ENCODE measurements at places on chromosomes 4 and X. TPM values are rescaled to one million over a fixed set of nuclear protein-coding genes. Genes with fewer than 3 reads are reported as not detected.

Gene NPNT
- 112 TPM for total RNA-seq

Gene DRD5
- total RNA-seq, result 0.09 TPM

Gene CLDN22
- total RNA-seq, result not detected

Gene DMRTC1
- not detected for total RNA-seq

Gene DCHS2
- 22.9 TPM for total RNA-seq

Gene OPRPN
- total RNA-seq, result not detected

Gene ASB12
- total RNA-seq, result 9.5 TPM

Gene S100P
- 2.1 TPM for total RNA-seq

Gene NDST4
- 1.6 TPM for total RNA-seq

Gene PDCL2
- total RNA-seq, result not detected

Gene MEPE
- total RNA-seq, result not detected

Gene RADX
- 2.3 TPM for total RNA-seq

Gene ETDB
- not detected for total RNA-seq

Gene TIGD4
- total RNA-seq, result 4.4 TPM

Gene HPRT1
- total RNA-seq, result 9.4 TPM

Gene RBMX2
- 28.1 TPM for total RNA-seq

Gene STK32B
- total RNA-seq, result 3.8 TPM

Gene SLC34A2
- 0.04 TPM for total RNA-seq

Gene WAS
- 2.1 TPM for total RNA-seq

Gene SPACA5
- total RNA-seq, result not detected

Gene GPRASP3
- total RNA-seq, result 5.2 TPM

DNA sequence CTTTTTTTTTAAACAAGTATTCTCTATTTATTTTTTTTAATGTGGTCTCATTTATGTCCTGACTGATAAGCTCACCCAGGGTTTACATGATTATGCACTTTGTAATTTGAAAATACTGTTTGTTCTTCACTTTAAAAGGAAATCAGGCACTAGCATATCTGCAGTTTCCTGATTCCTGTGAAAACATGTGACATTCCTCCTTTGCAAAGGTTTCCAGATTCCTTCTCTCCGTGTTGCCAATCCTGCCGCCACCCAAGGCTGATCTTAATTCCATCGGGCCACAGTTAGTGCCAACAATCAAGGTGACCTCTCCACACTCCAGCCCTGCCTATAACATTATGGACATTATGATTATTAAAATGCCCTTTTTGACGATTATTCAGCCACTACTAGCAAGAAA lies 225.4 kb downstream of the PCDH7 start:
- DNase-seq, result no peak
- no peak overlapping the region for H3K4me3 ChIP-seq
- H3K36me3 ChIP-seq, result no peaks in the 10 kb centered on the region
- H3K27ac ChIP-seq, result no peak overlapping the region
- H3K27me3 ChIP-seq, result no peaks in the 10 kb centered on the region

GRCh38 chrX:21469071-21469470 lies 94.9 kb downstream of the CNKSR2 start:
- H3K4me1 ChIP-seq, result no peaks in the 10 kb centered on the region
- no peak for DNase-seq
- no peaks in the 10 kb centered on the region for H3K36me3 ChIP-seq

GRCh38 chr4:56118055-56118454 lies 169.3 kb downstream of the CEP135 start:
- H3K36me3 ChIP-seq, result no peaks in the 10 kb centered on the region
- H3K4me1 ChIP-seq, result no peaks in the 10 kb centered on the region
- no peaks in the 10 kb centered on the region for H3K27me3 ChIP-seq
- no peak overlapping the region for H3K4me3 ChIP-seq
- no peak overlapping the region for H3K27ac ChIP-seq
- DNase-seq, result no peak

- H3K27ac ChIP-seq, result no peak overlapping the region
- peak; percentile 58 for DNase-seq
- H3K27me3 ChIP-seq, result no peaks in the 10 kb centered on the region
- H3K4me3 ChIP-seq, result no peak overlapping the region
Observed at GRCh38 chr4:6278801-6279197, 9.1 kb downstream of the WFS1 start.

DNA sequence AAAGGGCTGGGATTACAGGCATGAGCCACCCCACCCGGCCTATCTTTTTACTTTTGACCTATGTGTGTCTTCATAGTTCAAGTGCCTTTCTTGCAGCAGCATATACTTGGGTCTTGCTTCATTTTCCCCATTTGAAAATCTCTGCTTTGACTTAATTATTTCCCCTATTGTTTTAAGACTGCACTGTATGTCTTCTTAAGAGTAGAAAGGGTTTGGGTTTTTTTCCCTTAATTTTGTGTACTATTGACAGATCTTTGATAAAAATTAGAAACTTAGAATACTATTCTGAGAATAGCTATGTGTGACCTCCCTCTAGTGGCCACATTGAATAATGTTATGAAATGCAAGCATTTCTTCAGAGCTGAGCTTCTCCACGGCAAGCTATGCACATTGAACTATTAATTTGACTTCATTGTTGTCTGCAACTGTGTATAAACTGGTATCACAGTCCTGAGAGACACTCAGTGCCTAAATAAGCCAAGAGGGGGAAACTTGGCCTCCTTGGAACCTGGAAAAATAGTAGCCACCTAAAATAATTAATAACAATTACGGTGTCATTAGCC lies 8.7 kb upstream of the SLC25A4 start:
- peaks cover 2% of the 10 kb centered on the region for H3K4me1 ChIP-seq
- no peaks in the 10 kb centered on the region for H3K36me3 ChIP-seq
- no peaks in the 10 kb centered on the region for H3K27me3 ChIP-seq
- peak; percentile 61 for DNase-seq

DNA sequence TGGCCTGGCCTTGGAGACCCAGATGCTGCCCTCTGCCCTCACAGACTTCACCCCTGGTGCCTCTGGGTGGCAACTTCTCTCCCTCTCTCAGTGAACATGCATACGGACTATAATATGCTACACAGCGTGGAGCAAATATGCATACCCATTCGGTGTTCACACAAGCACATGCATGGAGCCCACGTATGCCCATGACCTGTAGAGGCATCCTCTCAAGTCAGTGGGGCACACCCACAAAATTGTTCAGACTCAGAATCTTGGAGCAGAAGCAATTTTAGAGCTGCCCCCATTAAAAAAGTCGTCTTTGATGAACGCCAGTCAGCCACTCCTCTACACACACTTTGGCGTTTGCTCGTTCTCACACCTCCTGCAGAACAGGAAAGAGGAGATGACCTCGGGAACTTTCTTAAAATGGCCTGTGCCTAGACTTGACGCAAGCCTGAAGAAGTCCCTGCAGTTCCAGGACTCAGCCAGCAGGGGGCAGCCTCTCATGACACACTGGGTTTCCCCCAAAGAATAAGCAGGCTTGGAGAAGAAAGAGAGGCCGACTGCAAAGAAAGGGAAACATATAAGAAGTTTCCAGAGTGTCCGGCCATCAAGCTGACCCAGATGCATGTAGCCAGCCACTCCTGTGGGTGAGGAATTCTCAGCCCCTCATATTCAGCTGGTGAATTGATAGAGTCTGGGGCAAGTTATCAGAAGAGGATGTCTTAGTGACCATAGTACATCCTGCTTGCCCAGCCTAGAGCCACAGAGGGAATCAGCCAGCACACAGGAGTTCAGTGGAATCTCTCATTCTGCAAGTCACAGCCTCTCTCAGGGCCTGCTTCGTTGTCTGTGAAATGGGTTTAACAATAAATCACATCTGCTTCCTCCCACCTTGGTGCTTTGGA lies 17.3 kb downstream of the APLN start:
- no peak overlapping the region for H3K27ac ChIP-seq
- peak; percentile 72 for DNase-seq

DNA sequence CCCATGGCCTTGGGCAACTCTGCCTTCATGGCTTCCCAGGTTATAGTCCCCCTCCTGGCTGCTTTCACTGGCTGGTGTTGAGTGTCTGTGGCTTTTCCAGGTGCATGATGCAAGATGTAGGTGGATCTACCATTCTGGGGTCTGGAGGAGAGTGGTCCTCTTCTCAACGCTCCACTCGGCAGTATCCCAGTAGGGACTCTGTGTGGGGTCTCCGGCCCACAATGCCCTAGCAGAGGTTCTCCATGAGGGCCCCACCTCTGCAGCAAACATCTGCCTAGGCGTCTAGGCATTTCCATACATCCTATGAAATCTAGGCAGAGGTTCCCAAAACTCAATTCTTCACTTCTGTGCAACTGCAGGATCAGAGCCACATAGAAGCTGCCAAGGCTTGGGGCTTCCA lies 763.4 kb upstream of the EPHA5 start:
- no peaks in the 10 kb centered on the region for H3K27me3 ChIP-seq
- H3K4me1 ChIP-seq, result no peaks in the 10 kb centered on the region

DNA sequence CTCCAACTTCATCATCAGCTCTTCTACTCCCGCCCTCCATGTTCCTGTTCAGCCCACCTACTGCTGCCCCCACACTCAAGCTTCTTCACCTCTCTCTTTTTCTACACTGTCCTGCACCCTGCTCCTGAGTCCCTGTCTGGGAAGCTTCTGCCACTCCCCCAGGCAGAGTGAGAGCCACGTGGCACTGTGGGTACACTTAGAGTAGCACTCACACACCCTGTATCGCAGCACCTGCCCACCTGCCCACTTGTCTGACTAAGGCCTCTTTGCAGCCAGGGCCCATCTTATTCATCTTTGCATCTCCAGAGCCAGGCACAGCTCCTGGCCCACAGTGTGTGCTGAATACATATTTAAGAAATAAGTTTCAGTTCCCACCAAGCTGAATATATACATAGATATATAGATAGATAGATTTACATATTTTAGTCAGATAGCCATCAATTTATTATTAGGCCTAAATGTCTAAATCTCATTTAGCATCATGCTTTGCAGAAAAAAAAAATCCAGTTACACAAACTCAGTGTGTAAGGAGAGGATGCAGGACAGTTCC lies 24.9 kb downstream of the CCDC149 start:
- no peak overlapping the region for H3K27ac ChIP-seq
- DNase-seq, result no peak
- H3K4me3 ChIP-seq, result no peak overlapping the region
- no peaks in the 10 kb centered on the region for H3K4me1 ChIP-seq
- no peaks in the 10 kb centered on the region for H3K27me3 ChIP-seq
- no peaks in the 10 kb centered on the region for H3K36me3 ChIP-seq

DNA sequence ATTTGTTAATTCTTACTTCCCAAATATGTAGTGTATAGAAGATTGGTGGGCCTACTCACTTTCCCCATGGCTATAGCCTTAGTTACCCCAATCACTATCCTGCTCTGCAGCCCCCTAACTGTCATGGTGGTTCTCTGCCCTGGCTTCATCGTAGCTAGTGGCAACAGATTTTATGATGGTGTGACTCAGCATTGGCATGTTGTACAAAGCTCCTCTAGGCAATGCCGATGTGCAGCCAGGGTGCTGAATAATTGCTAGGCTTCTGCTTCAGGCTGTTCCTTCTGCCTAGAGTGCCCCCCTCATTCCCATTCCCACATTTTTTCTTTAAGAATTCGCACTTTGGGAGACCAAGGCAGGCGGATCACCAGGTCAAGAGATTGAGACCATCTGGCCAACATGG lies 35.2 kb downstream of the AFF2 start:
- H3K27ac ChIP-seq, result no peak overlapping the region
- no peak for DNase-seq
- H3K36me3 ChIP-seq, result no peaks in the 10 kb centered on the region
- H3K4me1 ChIP-seq, result no peaks in the 10 kb centered on the region

GRCh38 chrX:7132335-7133049 lies 15.0 kb upstream of the STS start:
- DNase-seq, result peak; percentile 57
- no peaks in the 10 kb centered on the region for H3K36me3 ChIP-seq
- peaks cover 15% of the 10 kb centered on the region for H3K4me1 ChIP-seq
- H3K27me3 ChIP-seq, result peaks cover 3% of the 10 kb centered on the region
- H3K27ac ChIP-seq, result peak overlapping the region; percentile 53

- no peaks in the 10 kb centered on the region for H3K4me1 ChIP-seq
- no peak for DNase-seq
- no peak overlapping the region for H3K4me3 ChIP-seq
- H3K27ac ChIP-seq, result no peak overlapping the region
- no peaks in the 10 kb centered on the region for H3K27me3 ChIP-seq
Observed at GRCh38 chr4:73759357-73759756, 19.0 kb downstream of the CXCL8 start.

- peak within 1 kb of the TSS; percentile 13 for H3K4me3 ChIP-seq
- H3K27me3 ChIP-seq, result peaks cover 21% of the 10 kb centered on the region
- no peaks in the 10 kb centered on the region for H3K36me3 ChIP-seq
- peaks cover 3% of the 10 kb centered on the region for H3K4me1 ChIP-seq
Observed at GRCh38 chrX:106726485-106727437, at the start of gene RNF128. RNF128 (plus strand) TSS chrX:106726701; CDS start chrX:106726914, 213 bp downstream.

DNA sequence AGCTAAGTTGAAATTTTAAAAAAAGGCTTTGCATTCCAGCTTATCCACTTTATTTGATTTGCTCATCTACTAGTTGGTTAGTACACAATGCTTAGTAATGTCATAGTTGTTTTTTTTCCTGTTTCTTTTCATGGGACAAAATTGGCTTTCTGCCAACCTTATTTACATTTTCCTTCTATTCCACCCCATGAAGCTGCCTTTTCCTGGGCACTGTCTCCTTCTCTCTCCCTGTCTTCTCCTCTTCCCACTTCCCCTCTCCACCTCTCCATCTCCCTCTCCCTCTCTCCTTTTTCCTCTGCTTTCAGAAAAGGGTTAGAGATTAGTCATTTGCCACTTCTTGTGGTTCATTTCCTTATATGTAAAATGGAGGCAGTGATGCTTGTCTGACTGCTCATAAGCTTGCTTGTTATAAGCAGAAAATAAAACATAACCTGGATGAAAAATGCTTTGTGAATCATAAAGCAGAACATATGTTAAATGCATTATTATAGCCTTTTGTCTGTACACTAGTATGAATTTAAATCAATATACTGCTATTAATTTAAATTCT lies 181.9 kb downstream of the CEP135 start:
- H3K27ac ChIP-seq, result no peak overlapping the region
- DNase-seq, result no peak
- H3K27me3 ChIP-seq, result no peaks in the 10 kb centered on the region
- no peaks in the 10 kb centered on the region for H3K36me3 ChIP-seq
- H3K4me1 ChIP-seq, result peaks cover 5% of the 10 kb centered on the region
- H3K4me3 ChIP-seq, result no peak overlapping the region

- DNase-seq, result no peak
- H3K27me3 ChIP-seq, result no peaks in the 10 kb centered on the region
- no peak overlapping the region for H3K4me3 ChIP-seq
- no peaks in the 10 kb centered on the region for H3K4me1 ChIP-seq
- no peaks in the 10 kb centered on the region for H3K36me3 ChIP-seq
Observed at GRCh38 chr4:152029631-152030030, 268.8 kb upstream of the GATB start.

GRCh38 chr4:37780444-37781130 lies 45.9 kb upstream of the PGM2 start:
- peak; percentile 52 for DNase-seq
- no peak overlapping the region for H3K27ac ChIP-seq
- H3K4me1 ChIP-seq, result no peaks in the 10 kb centered on the region
- no peaks in the 10 kb centered on the region for H3K27me3 ChIP-seq
- H3K4me3 ChIP-seq, result no peak overlapping the region
- H3K36me3 ChIP-seq, result no peaks in the 10 kb centered on the region
